Hypothalamus (tissue), 51 donors: ENCODE measurements at places on chromosomes 3 and 15.
A peak's percentile ranks its signal among the peaks of the same experiment; 100 is the strongest.

GRCh38 chr3:94225148-94225865, 162.4 kb downstream of the NSUN3 start:
- no peak for DNase-seq

- no peak for DNase-seq
Measured at GRCh38 chr3:13062647-13063046, 10.6 kb downstream of the IQSEC1 start.

- DNase-seq = no peak
Measured at GRCh38 chr15:32766101-32766500, 48.3 kb downstream of the GREM1 start.

DNA sequence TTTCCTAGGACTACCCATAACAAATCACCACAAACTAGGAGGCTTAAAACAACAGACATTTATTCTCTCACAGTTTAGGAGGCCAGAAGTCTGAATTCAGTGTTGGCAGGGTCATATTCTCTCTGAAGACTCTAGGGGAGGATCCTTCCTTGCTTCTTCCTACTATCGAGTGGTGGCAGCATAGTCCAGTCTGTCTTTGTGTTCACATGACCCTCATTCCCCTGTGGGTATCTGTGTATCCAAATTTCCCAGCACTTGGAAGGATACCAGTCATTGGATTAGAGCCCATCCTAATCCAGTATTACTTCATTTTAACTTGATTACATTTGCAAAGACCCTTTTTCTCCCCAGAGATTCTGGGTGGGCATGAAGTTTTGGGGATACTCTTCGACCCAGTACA, 63.8 kb downstream of the GMPS start:
- DNase-seq = no peak

GRCh38 chr3:188673646-188674186, 498.1 kb upstream of the TPRG1 start:
- DNase-seq = no peak

DNA sequence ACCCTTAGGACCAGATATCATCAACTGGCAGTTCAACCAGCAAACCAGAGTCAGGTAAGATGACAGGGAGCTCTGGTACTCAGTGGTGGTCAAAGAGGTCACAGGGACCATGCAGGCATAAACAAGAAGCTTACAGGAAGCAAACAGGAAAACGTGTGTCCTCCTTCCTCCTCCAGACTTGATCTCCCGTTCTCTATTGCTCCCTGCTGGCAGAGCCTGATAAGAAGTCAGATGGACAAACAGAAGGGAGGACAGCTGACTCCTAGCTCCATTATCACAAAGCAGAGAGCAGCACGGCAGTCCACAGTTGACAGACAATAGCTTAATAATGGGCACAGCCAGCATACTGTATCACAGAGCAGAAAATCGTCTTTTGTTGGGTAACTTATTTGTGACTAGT, 156.5 kb upstream of the SLC2A2 start:
- DNase-seq = peak; percentile 42

DNA sequence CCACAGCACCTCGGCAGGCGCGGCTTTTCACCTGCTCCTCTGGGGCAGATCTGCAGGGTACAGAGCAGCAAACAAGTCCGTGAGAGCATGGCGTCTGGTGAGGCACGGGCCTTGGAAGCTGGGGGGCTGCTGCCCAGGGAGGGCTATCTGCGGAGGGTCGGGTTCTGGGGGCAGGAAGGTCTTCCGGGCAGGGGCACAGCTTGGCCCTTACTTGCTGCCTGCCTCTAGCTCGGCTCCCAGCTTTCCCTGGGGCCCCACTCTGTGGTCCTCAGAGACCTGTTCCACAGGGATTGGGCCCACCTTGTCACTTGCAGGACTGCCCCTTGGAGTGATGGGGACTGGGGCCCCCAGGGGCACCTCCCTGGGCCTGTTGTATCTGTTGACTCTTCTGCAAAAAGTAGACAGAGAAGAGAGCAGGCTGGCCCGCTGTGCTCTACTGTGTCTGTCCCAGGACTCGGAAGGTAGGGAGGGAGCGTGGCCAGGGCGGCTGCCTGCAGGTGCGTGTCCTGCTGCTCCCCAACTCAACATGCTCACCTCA, 84.1 kb downstream of the TBC1D2B start:
- DNase-seq = no peak
